ENCODE measurements at places on chromosomes 13 and 19.

DNA sequence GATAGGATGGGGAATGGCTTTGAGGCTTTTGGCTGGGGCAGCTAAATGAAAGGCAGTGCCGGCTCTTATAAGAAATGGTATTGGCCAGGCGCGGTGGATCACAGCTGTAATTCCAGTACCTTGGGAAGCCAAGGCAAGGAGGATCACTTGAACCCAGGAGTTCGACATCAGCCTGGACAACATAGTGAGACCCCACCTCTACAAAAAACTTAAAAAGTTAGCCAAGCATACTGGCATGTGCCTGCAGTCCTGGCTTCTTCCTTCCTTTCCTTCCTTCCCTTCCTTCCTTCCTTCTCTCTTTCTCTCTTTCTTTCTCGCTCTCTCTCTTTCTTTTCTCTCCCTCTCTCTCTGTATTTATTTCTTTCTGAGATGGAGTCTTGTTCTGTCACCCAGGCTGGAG, 3.1 kb downstream of the CA11 start:
- DNase-seq: no peak

- DNase-seq: no peak
Measured at GRCh38 chr13:50306156-50306555, 290.9 kb downstream of the KCNRG start.

DNA sequence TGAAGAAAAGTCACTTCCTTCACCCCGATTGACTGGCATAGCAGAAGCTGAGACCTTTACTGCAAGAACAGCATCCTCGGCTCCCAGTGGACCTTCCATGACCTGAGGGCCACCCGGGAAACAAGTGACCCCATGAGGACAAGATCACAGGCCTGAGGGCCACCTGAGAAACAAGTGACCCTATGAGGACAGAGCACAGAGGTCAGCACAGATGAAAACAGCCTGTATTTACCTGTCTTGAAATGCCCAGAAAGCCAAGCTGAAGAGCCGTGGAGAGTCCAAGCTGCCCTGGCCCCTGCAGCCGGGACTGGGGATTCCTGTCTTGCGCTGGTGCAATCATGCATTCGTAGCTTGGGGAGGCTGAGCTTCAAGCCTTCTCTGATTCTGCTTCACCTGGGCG, 114.2 kb upstream of the SPACA7 start:
- DNase-seq: no peak

- DNase-seq: no peak
Measured at GRCh38 chr13:25170554-25171111, 1.5 kb downstream of the AMER2 start.

DNA sequence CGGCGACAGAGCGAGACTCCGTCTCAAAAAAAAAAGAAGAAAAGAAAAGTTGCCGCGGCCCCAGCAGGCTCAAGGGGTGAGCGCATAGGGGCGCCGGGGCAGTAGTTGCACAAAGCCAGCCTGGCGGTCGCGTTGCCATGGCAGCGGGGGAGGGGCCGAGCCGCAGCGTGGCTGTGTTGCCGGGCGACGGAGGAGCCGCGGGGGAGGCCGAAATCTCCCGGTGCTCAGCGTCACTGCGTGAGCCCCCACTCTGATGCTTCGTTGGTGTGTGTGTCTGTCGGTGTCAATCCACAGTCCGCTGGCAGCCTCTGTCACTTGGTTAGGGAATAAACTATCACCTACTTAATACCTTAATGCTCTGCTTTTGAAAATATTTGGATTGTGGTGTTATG, 82.9 kb upstream of the C1QTNF9B start:
- DNase-seq: peak; percentile 59

- DNase-seq: no peak
Measured at GRCh38 chr19:13797870-13798269, 2.6 kb downstream of the ZSWIM4 start.

- DNase-seq: no peak
Measured at GRCh38 chr13:43516401-43516833, 270.4 kb downstream of the ENOX1 start.

DNA sequence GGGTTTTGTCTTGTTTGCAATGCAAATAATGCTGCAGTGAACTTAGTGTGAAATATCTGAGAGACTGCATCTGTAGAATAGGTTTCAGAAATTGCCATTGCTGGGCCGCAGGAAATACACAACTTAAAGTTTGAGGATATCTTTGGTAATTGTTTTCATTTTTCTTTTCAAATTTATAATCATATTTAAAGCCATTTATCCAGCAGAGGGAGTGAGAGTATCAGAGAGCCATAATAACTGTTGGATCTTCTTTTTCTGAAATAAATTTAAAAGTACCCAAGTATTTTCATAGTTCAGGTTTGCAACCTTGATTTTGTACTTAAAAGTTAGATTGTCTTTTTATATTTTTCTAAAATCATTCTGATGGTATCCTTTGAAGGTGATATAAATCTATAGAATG, 99.4 kb downstream of the ZMYM2 start:
- no peak for DNase-seq

DNA sequence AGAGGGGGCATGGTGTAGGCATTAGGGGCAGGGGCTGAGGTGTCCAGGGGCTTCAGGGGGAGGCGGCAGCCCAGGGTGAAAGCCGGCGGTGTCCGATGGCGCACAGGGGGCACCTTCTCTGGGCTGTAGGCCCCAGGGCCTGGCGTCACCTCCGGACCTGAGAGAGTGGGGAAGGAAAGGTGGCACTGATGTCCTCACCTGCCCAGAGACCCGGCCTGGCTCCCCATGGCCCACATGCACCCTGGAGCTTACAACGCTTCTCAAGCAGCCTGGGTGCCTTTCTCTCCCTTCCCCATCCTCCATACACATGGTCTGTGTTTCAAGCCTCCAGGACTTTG, 3.3 kb upstream of the SHC2 start:
- DNase-seq: no peak

DNA sequence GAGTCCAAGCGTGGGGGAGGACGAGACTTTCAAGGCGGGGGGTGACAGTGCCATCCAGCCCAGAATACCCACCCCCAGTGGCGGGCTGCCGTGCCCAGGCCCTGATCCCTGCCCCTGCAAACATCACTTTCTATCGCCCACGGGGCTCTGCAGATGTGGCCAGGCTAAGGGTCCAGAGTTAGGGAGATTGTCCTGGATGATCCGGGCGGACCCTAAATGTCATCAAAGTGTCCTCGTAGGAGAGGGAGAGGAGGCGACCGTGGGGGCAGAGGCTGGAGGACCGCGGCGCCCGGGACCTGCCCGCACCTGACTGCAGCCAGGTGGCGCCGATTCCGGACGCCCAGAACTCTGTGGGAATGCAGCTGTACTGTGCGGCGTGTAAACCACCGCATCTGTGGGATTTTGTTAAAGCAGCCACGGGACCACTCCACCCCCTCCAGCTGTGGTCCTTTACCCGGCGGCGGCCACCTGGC, 32.4 kb downstream of the GJA3 start:
- DNase-seq: no peak
